Fibroblast of skin of right biceps (primary cell): ENCODE measurements at places on chromosomes 5 and 9.

- peak; percentile 30 for DNase-seq
Measured at GRCh38 chr5:173602423-173602822, 14.0 kb downstream of the BOD1 start.

DNA sequence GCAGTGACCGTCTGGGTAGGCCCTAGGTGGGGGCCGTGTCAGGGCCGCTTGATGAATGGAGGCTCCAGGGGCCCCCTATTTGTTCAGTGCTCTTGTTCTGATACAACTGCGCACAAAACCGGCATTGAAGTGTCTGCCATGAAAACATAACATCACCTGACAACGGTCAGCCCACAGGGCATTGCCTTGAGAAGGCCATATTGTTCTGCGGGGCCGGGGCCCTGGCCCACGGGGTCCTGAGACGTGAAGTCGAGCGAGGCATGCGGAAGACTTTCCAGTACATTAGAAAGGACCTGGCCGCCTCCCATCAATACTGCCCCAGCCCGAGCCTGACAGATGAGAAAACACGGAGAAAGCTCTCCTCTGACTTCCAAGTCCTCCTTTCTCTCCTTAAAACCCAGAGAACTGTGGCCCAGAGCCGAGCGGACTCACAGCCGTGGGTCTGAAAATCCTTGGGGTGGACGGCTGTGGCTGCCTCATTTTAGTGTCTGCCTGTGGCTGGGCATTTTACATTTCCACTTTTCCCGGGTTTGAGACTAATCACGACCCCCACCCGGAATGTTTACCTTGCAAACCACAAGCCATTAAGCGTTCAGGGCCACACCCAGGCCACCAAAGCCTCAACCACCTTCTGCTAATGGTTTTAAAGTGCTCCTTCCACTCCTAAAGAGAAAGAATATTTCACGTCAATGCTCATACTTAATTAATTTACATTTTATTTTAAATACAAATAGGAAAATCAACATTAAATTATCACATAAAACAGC lies 391.0 kb upstream of the IRX2 start:
- DNase-seq, result no peak

DNA sequence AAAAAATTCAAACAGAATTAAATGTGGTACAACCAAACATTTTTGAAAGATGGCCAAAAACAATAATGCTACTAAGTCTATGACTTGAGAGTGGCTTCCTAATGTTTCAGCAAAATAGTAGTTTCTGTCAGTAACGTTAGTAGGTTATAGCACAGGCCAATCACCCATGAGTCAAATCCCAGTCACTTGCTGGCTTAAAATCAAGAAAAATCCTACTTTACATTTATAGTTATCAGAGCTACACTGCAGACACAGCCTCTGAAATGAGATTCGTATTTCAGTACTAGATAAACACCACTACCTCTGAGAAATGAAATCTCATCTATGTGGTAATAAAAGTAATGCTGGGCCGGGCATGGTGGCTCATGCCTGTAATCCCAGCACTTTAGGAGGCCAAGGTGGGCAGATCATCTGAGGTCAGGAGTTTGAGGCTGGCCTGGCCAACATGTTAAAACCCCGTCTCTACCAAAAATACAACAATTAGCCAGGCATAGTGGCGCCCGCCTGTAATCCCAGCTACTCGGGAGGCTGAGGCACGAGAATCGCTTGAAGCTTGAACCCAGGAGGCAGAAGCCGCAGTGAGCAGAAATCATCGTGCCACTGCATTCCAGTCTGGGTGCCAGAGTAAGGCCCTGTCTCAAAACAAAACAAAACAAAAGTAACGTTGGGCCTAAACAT lies 6.1 kb downstream of the ZDHHC21 start:
- DNase-seq, result peak; percentile 91

GRCh38 chr5:8848997-8849594 lies 696.8 kb downstream of the SEMA5A start:
- DNase-seq, result peak; percentile 72

GRCh38 chr5:11547730-11548129 lies 356.5 kb downstream of the CTNND2 start:
- DNase-seq, result no peak

- no peak for DNase-seq
Measured at GRCh38 chr9:14402583-14402982, 88.6 kb upstream of the NFIB start.

DNA sequence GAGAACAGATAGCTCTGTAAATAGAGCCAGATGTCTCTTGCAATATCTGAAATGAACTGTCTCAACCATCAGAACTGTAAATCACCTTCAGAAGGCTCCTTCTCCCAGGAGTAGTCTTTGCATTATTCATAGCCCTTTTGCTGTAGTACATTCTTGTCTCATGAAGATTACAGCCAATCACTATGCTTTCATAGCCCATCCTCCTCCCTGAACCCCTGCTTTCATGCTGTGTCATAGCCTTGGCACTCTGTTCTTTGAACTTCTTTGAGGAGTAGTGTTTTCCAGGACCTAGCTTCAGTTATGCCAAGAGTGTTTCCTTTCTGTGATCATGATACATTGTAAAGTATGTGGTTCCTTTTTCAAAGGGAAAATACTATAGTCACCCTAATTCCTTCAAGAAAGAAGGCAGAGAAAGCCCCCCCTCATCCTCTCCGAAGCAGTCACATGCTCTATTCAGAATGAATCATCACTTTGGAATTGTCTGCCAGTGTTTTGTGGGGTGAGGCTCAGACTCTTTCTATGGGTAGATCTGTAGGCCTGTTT lies 61.1 kb downstream of the GRIA1 start:
- peak; percentile 99 for DNase-seq

DNA sequence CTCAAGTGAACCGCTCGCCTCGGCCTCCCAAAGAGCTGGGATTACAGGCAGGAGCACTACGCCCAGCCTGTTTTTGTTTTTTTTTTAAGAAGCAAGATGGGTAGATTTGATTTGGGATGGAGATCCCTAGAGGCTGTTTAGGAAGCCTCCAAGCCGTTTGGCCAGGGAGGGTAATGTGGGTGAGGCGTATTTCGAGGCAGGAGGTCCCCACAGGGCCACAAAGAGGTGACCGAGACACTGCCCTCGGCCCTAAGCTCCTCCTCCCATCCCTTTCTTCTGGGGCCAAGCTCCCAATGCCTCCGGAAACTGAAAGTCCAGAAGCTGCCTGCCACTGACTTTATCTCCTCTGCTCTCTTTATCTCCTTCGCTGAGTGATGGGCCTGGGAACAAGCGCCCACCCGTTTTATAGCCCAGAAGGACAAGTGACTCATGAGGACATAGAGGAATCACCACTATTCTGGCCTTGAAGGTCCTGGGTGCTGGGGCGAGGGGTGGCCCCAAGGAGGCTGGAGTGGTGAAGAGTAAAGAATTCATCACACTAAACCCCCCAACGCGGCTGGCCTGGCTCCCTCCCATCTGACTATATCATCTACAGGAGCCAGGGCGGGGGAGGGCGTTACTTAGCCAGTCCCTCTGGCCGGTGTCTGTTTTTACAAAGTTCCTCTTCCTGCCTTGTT lies 2.0 kb upstream of the RALGDS start:
- DNase-seq, result peak; percentile 39

DNA sequence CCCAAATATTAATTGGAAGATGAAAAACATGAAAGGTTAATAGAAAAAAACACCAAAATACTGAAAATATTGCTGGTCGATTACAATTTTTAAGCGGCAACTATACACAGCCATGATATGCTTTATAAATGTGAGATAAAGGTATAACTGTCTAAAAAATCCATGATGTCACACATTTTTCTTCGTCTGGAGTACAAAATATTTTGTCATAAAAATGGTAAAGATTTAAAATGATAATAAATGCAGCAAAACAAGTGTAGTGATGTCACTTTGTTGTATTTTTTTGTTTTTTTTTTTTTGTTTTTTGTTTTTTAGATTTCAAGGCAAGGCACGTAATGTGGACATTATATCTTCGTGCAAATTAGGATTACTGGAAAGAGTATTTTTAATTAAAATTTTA lies 227.4 kb downstream of the NFIB start:
- no peak for DNase-seq

GRCh38 chr9:78115073-78115472 lies 83.5 kb upstream of the GNAQ start:
- DNase-seq, result peak; percentile 5

DNA sequence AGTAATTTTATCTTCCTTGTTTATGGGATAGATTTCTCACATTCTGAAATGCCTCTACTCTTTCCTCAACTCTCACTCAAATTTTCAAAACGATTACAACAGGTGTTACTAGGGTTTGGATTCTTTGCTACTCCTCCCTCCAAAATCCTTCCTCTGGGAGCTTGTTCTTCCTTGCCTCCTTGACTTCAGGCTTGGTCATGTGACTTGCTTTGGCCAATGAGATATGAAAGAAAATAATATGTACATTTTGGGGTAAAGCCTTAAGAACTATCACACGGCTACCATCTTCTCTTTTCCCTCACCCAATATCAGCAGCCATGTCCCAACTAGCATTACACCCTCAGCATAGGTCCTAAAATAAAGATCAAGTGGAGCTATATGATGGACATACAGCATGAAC lies 28.8 kb upstream of the SLC1A1 start:
- no peak for DNase-seq

- DNase-seq, result no peak
Measured at GRCh38 chr5:166957782-166958181, 1333.7 kb upstream of the WWC1 start.

- DNase-seq, result peak; percentile 29
Measured at GRCh38 chr5:125659316-125660023, 763.7 kb upstream of the GRAMD2B start.

DNA sequence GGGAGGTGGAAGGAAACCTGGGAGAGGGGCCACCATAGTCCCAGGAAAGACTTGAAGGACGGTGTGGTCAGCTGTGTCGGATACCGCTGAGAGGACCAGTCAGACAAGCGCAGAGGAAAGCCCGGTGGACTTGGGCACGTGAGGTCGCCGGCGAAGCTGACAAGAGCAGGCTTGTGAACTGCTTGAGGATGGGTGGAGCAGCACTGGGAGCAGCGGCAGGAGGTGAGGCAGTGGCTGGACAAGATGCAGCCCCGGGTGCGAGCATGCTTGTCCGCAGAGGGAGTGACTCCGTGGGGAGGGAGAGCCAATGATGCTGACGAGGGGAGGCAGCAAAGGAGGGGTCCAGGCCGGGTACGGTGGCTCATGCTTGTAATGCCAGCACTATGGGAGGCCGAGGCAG lies 18.3 kb upstream of the CD74 start:
- no peak for DNase-seq

GRCh38 chr9:134204991-134205578 lies 40.7 kb upstream of the RNU6ATAC start:
- peak; percentile 57 for DNase-seq

GRCh38 chr9:4739587-4740387 lies 1.2 kb downstream of the AK3 start:
- no peak for DNase-seq

GRCh38 chr9:79565245-79565644 lies 6.5 kb upstream of the TLE4 start:
- DNase-seq, result no peak

GRCh38 chr9:31745886-31746285 lies 638.6 kb upstream of the ACO1 start:
- no peak for DNase-seq

DNA sequence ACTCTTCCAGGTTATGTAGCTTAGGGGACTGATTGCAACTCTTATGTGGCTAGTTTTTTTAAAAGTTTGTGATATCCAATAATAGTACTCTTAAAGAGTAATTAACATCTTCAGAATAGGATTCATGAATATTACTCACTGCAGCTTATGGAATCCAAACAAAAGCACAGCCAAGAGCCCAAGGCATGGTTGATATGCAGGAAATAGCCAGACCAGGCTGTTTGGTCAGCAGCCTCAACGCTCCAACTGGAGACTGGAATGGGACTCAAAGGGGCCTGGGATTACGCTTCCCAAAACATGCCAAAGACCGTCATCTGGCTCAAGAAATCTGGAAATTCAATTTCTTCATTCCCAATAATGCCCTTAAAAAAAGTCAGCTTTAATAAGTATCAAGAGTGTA lies 268.6 kb downstream of the SEC61B start:
- peak; percentile 51 for DNase-seq

DNA sequence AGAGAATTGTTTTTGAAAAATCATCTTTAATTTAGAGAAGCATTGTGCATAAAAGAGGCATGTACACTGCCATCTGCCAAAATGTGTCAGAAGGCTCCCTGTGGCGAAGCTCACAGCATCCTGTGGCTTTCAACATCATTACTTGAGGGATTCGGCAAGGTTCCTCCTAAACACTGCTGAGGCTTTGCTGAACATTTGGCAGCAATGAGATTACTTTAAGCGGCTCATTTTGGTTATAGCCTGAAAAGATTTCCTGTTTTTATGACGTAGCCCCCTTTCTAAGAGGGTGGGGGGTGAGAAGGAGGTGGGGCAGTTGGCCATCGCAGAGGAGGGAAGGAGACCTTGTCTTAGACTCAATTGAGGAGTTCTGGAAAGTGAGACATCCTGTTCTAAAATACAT lies 469.4 kb downstream of the RASEF start:
- peak; percentile 23 for DNase-seq

- DNase-seq, result peak; percentile 73
Measured at GRCh38 chr9:127869310-127870152, 7.9 kb downstream of the AK1 start.

- DNase-seq, result no peak
Measured at GRCh38 chr9:136549010-136549980, 3.4 kb upstream of the NOTCH1 start.

- no peak for DNase-seq
Measured at GRCh38 chr5:137341831-137342230, 157.3 kb downstream of the SPOCK1 start.

GRCh38 chr5:33794550-33795181 lies 97.1 kb downstream of the ADAMTS12 start:
- peak; percentile 80 for DNase-seq

DNA sequence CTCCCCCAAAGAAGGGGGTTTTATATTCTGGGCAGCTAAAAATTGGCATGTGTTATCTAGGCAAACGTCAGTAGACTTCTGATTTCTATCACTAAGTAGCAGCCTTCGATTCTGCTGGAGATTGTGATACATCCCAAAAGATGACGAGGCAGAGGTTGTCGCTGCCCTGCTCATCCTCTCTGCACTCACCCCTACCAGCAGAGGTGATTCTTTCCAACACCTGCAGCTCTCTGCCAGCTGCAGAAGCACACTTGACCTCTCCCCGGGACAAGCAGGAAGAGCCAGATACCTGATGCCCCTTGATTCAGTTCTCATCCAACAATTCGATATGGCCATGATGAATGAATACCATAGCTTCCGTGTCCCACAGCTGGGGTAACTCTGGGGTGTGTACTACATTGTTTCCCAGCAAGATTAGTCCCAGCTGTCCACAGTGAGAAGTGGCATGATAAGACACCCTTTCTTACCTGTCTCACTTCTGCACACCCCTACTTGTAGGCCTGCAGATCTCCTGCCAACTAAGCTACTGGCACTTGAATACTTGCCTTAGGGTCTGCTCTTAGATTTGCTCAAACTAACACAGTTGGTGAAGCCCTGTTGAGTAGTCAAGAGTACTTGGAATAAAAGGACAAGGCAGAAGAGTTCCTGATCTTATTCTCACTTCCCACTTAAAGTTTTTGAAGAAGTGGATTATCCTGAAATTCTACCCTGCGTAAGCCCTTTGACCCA lies 37.6 kb upstream of the SMAD5 start:
- no peak for DNase-seq

- no peak for DNase-seq
Measured at GRCh38 chr5:82794876-82795275, 282.3 kb downstream of the TMEM167A start.
